ENCODE measurements at places on chromosomes 5 and 9.

DNA sequence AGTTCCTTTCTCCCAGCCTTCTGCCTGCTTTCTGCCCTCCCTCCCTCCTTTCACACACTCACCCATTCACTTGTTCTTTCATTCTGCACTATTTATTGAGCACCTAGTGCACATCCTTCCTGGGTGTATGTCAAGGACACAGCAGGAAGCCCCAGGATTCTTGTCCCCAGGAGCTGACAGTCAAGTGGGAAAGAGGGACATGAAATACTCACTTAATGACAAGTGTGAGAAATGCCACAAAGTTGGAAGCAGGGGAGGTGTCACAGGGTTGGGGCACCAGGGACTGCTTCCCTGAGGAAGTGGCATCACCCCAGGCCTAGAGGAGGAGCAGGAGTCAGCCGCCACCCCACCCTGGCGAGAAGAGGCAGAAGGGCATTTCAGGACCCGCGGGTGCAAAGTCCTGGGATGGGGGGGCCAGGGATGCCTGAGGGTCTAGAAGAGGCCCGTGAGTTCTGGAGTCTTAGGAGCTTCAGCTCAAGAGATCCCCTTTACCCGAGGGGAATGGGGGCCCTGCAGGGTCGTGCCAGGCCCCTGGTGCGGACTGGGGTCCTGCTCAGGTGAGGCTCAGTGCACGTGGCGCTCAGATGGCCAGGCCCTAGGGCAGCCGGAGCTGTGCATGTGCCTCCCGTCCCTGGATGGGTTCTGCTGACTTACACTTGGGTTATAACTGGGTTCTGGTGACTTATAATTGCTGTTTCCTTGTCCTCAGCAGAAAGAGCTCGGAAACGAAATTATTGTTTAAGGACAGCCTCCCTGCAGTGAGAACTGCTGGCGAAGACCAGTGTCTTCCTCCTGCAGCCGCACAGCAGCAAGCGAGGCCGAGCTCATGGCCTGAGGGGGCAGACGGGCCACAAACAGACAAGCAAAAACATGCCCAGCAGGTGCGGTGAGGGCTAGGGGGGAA, 16.9 kb upstream of the LAMC3 start:
- DNase-seq, result no peak

GRCh38 chr5:124790301-124790894, 44.0 kb upstream of the ZNF608 start:
- DNase-seq, result peak; percentile 21

GRCh38 chr5:9265441-9266287, 280.2 kb downstream of the SEMA5A start:
- DNase-seq, result no peak

- no peak for DNase-seq
Measured at GRCh38 chr9:16028548-16028947, 475.7 kb downstream of the CCDC171 start.

DNA sequence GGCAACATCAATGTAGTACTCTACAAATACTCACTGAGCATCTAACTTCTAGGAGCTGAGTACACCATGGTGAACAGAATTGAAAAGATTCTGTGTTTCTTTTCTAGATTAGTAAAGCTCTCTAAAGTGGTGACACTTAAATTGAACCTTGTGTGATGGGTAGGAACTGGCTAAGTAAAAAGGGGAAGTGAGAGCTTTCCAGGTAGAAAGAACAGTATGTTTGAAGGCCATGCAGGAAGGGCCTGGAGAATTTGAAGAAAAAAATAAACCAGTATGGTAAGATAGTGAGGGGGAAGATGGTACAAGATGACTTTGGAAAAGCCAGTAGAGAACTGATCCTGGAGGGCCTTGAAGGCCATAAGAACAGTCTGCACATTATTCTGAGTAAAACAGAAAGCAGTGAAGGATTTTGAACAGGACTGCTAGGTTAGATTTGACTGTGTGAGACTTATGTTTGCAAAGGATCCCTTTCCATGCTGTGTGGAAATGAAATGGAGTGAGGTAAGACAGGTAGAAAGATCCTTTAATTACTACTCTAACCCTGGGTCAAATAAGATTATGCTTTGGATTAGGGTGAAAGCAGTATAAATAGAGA, 46.7 kb upstream of the UBQLN1 start:
- DNase-seq, result no peak

DNA sequence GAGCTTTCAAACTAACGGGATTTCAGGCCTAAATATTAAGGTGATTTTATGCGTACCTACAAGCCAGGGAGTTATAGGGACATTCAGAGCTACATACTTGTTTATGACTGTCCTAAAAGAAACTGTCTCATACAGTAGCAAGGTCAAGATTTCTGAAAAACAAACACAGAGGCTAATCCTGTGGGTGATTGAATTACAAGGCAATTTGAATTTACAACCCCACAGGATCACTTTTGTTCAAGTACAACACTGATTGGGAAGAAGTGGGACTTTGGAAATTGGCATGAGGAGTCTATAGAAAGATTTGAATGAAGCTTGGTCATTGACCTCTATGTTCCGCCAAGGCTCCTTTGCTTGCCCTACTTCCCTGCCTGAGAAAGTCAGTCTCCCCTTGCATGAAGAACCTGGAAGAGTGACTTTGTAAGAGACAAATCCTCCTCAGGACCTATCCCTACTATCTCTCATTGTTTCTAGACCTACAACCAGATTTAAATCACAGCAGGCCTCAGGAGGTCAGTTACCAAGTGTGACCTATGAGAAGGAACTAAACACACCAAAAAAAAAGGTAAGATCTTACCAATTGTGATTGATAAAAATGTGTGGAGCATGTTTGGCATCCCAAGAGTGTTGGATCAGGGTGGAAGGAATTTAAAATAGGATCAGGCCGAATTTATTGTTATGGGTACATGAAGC, 38.4 kb upstream of the CDC42SE2 start:
- no peak for DNase-seq

- no peak for DNase-seq
Measured at GRCh38 chr9:28624771-28625170, 1051.5 kb upstream of the C9orf72 start.

DNA sequence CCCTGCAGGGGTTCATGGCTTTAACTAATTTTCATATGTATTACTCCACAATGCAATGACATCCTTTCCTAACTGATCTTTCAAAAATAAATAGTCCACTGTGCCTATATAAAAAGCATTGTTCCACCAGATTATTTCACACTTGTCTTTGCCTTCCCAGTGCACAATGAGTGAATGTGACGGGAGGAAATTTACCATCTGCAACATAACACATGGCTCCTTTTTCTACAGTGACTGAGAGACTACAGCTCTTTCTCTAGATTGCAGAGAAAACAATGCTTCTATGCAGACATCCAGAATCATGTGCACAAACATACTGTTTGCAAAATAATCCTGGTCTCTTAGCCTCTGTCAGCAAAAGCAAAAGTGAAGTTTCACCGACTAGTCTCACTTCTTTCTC, 483.7 kb upstream of the PIK3R1 start:
- DNase-seq, result no peak

DNA sequence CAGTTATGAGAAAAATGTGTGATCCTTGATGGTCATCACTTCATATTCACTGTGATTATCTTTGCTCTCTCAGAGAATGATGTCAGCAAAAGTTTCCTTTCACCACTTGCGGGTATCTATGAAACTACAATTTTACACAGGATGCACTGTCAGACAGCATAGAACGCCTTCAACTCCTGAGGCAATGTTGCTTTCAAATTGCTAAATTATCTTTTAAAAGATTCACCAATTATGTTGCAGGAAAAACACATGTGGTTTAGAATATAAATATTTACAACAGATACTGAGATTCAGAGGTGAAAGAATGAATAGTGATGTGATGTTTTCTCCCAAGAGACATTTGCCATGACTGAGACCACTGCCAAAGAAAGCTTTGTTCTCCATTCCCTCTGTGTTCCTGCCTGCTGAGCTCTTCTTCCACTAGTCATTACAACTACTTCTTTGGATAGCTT, 879.8 kb upstream of the DMAC1 start:
- no peak for DNase-seq

- DNase-seq, result no peak
Measured at GRCh38 chr5:60712950-60713349, 13.0 kb upstream of the DEPDC1B start.

- no peak for DNase-seq
Measured at GRCh38 chr9:134624137-134624591, 17.4 kb upstream of the COL5A1 start.

GRCh38 chr5:160496784-160497183, 75.1 kb downstream of the PTTG1 start:
- no peak for DNase-seq

GRCh38 chr5:36861871-36862270, 14.7 kb upstream of the NIPBL start:
- no peak for DNase-seq

GRCh38 chr9:134619983-134620661, 21.5 kb upstream of the COL5A1 start:
- DNase-seq, result no peak

- no peak for DNase-seq
Measured at GRCh38 chr5:102222772-102223171, 73.3 kb downstream of the SLCO4C1 start.

DNA sequence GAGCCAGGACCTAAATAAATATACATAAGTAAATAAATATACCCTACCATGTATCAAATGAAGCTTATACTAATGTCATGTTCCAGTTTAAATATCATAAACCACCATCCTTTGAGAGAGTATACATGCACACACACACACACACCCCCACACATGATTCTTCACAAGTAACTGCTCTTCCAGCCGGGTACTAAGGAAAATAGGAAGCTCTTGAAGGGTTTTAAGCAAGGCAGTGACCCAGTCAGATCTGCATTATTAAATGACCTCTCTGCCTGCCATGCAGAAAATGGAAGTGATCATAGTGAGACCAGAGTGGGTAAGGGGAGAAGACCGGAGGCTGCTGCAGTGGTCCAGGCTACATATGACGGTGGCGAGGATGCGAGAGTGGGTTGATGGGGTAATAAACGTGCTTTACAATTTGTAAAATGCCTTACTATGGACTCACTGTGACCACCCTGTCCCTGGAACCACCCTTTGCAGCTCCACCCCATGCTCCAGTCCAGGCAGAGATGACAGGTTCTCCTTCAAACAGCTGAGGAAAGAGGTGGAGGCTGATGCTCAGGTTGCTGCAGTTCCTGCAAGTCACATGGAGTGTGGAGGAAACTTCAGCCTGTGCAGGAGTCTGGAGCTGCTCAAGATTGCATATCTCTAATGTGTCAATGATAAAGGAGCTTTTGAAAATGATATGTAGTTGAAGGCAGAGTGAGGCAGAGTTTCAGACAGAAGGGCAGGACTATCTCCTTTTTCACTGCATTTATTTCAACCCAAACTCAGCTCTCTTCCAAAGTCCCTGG, 38.8 kb upstream of the NDFIP1 start:
- DNase-seq, result no peak

GRCh38 chr9:98332405-98332831, 77.0 kb upstream of the TBC1D2 start:
- DNase-seq, result peak; percentile 88

GRCh38 chr9:105218673-105219072, 25.8 kb upstream of the SLC44A1 start:
- no peak for DNase-seq

DNA sequence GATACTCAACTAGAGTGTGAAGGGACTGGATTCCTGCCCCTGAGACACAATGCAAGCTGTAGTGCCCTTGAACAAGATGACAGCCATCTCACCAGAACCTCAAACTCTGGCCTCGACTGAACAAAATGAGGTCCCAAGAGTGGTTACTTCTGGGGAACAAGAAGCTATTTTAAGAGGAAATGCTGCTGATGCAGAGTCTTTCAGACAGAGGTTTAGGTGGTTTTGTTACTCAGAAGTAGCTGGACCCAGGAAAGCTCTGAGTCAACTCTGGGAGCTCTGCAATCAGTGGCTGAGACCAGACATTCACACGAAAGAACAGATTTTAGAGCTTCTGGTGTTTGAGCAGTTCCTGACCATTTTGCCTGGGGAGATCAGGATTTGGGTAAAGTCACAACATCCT, 2.4 kb downstream of the ZNF483 start:
- DNase-seq, result no peak

- no peak for DNase-seq
Measured at GRCh38 chr5:83077662-83078261, 415 bp downstream of the XRCC4 start.

- DNase-seq, result no peak
Measured at GRCh38 chr9:72687331-72687730, 165.9 kb downstream of the TMC1 start.

DNA sequence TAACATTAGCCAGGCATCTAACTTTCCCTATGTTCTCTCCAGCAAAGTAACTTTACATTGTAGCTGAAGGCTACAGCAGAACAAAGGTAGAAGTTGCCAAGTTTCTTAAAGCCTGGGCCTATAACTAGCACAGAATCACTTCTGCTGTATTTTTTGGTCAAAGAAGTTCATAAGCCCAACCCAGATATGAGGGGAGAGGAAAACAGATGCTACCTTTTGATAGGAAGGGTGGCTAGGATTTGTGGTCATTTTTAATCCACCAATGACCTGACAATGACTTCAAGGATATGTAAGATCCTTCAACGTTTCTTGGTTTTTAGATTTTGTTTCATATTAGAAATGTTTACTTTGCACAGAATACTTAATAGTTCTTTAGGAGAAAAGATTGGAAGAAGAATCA, 64.2 kb upstream of the RANBP3L start:
- no peak for DNase-seq

DNA sequence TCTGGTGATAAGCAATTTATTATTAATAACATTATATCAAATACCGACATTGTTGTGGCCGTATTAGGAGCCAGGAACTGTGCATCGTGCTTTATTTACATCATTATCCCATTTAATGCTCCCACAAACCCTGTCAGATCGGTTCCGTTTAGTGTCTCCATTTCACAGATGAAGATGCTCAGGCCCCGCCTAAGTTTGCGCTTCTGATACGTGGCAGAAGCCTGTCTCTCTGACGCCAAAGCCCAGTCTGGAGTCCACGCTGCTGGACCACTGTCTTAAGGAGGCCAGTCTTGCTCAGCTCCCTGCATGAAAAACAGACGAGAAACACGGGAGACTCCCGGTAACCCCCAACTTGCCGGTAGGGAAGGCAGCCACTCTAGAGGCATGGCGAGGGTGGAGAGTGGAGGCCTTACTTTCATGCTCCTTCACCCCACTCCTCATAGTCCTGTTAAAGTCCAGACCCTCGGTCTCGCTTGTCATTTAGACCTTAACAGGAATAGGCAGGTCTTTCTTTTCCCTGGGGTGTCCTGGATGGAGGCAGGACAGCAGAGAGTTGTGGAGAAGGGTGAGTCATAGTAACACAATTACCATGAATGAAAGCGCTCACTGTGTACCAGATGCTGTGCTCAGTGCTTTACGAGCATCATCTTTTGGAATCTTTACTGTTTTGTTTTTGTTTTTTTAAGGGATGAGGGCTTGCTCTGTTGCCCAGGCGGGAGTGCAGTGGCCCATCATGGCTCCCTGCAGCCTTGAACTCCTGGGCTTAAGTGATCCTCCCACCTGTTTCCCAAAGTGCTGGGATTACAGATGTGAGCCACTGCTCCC, 872 bp downstream of the TXNDC15 start:
- peak; percentile 75 for DNase-seq

GRCh38 chr5:128870923-128871322, 94.4 kb upstream of the SLC27A6 start:
- DNase-seq, result no peak

GRCh38 chr9:28212979-28213378, 639.7 kb upstream of the C9orf72 start:
- DNase-seq, result peak; percentile 73

- no peak for DNase-seq
Measured at GRCh38 chr9:137355761-137356365, 53.8 kb upstream of the NRARP start.

Data from endothelial cell of umbilical vein (primary cell).